ENCODE measurements at places on chromosomes 12 and 14.
A peak's percentile ranks its signal among the peaks of the same experiment; 100 is the strongest.

- DNase-seq = no peak
Observed at GRCh38 chr14:70885343-70886022, 21.8 kb upstream of the PCNX1 start.

DNA sequence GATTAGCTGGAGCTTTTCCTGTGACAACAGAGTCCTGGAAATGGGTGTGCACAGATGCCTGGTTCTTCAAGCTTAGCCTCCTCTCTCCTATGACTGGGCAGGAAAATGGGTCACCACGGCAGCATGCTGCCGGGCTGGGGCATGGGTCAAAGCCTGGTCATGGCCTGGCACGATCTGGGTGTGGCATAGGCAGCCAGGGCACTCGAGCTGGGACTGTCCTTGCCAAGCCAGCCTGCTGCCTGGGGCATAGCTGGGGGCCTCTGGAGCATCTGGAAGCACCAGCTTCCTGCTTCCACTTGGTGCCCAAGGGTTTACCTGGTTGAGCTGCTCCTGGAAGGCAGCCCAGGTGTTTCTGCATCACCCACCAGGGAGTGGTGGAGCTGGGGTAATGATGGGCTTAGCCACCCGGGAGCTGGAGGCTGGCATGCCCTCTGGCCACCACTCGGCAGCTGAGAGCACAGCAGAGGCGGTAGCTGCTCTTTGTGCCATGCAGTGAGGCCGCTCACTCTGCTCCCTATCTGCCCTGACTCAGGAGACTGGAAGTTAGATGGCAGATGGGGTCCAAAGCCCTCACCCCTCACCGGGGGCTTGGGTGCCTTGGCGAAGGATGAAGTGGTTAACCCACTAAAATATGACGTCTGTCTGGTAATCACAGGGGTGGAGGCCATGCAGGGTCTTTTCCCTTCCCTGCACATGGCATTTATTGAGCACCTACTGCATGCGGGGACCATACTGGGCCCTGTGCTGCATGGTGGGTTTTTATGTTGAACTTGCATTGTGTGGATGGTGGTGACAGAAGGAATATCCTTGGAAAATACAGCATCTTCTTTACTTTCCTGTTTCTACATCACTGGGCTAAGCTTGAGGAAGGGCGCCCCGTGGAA lies 1.7 kb downstream of the OTUB2 start:
- DNase-seq = no peak

GRCh38 chr14:70257526-70257925 lies 68.8 kb upstream of the SLC8A3 start:
- DNase-seq = no peak

GRCh38 chr14:70354204-70354603 lies 5.3 kb downstream of the COX16 start:
- DNase-seq = no peak

DNA sequence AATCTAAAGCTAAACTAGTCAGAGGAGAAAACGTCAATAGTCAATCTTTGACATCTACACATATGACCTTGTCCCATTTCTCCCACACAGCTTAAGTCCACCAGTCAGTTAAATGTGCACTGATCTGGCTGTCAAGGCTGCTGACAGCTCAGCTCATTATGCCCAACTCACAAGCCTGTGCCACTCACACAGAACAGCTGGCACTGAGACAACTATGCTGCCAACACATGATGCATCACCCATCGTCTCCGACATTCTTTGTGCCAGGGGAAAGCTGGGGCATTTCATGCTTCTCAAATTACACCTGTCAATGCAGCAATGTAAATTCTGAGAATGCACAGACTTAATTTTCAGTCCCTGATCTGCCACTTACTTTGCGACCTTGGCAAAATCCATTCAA lies 25.3 kb downstream of the GNS start:
- no peak for DNase-seq

DNA sequence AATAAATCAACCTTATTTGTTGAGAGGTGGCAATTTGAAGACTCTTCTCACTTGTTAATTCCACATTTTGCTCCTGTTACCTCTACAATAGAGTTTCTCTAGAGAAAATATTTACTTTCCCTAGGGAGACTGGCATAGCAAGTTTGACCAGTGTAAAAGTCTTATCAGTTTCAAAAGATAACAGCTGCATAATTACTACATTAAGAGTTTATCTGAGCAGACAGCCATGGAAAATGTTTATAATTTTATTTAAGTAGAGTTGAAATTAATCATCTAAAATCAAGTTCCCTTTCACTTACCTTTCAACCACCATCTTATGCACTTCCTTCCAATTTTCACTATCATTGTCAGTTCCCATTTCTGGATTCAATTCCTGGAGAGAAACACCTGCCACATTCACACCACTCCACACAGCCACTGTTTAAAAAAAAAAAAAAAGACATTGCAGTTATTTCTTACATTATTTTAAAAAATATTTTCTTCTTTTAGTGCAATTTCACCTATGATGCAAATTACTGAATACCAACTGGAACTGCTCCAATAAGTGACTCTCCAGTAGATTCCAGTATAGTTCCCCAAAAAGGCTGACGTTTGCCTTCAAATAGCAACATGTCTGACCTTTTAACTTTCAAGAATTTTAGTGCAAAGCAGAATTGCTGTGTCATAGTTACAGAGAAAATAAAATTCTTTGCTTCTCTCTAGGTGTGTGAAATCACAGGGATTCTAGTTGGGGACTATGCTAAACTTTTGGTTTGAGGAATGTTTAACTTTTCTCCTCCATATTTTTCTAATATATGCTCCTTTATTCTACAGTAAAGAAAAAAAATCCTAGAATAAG lies 19.4 kb downstream of the LDHB start:
- no peak for DNase-seq

- no peak for DNase-seq
Observed at GRCh38 chr12:105228494-105228893, 7.5 kb downstream of the APPL2 start.

GRCh38 chr14:77909911-77910310 lies 110.0 kb downstream of the ADCK1 start:
- no peak for DNase-seq

GRCh38 chr12:53123578-53124351 lies 20.5 kb downstream of the SOAT2 start:
- DNase-seq = no peak

DNA sequence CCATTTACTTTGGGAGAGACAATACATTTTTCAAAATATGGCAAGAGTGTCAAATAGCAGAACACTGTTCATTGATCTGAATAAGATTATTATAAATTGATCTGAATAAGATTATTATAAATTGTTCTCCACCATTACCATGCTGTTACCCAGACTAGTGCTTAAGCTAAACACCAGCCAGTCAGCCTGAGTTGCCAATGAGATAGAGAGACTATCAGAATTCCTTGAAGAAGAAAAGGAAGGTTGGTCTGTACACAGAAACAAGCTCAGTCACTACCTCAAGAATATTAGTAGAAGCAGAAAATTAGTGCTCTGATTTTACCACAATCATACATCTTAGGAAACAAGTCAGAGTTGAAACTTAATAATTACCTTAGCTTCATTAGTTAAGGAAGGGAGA lies 469.8 kb downstream of the FOXG1 start:
- DNase-seq = no peak

- no peak for DNase-seq
Observed at GRCh38 chr12:109764123-109764522, 50.5 kb downstream of the FAM222A start.

DNA sequence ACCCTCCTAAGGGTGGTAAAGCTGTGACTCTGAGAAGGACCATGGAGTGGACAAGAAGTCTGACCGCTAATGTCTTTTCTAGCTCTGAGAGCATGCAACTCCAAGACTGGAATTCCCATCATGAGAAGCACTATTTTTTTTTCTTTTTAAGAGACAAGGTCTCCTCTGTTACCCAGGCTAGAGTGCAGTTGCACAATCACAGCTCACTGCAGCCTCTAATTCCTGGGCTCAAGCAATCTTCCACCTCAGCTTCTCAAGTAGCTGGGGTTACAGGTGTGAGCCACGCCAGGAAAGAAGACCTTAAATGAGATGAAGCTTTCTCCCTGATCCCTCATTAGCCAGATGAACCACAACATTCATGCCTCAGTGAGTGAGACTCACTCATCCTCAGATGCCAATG lies 19.2 kb downstream of the VDR start:
- DNase-seq = no peak

DNA sequence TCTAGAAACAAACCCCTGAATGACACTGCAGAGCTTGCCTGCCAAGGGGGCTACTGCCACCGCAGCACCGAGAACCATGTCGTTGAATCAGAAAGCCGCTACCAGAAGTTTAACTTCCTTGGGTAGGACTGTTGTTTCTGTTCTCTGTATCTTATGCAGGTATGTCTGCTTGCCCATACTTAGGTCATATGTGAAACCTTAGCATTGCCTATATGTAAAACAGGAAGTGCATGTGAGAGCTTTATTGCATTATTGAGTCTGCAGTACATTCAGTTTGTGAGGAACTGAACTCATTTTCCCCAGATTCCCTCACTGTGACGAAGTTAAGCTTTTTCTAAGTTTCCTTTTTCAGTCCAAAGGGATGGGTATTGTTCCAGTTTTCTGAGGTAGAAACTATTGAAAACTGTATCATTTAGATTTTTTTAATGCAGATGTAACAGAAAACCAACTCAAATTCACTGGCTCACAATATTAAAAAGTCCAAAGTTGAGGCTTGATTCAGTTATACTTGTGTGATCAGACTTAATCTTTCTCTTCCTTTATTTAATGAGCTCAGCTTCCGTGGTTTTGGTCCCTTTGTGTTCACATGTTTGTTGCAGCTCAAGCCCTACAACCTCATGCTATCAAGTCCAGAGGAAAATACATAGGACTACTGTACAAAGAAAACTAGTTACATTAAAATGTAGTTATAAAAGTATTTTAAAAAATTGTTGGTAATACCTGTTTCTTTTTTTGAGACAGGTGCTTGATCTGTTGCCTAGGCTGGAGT lies 6.9 kb downstream of the FBXO34 start:
- DNase-seq = no peak

DNA sequence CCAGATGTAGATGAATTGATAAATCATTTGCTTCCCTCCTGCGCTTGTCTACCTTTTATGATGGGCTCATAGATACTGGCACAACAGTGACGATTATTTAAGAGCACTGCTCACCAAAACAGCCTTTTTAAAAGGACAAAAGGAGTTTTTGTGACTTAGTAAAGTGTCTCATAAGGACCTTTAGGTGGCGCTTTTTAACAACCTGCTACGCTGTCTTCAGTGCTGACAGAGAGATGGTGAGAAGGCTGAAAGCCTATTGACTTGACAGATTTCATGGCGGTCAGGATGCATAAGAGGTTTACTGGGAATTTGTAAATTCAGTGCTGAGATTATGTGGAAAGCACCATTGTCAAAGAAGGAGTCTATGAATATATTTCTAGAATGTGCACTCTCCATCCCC lies 87.6 kb downstream of the SLC15A5 start:
- DNase-seq = no peak

GRCh38 chr12:132178801-132179401 lies 34.6 kb downstream of the NOC4L start:
- peak; percentile 48 for DNase-seq

DNA sequence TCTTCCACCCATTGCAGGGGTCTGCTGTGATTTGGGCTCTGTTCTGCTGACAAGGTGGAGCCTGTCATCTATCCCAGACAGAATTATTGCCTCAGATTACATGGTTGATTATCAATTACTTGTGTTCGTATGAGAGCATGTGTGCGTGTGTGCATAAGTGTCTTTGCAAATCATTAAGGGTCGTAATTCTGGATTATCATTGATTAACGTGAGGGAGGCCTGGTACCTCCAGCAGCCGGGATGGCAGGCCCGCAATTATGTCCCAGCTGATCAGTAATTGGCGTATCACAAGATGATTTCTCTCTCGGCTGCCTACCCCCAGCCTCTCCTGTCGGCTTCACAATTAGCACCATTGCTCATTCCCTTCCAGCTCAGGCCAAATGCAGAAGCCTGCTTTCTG lies 29.6 kb upstream of the IRF2BPL start:
- no peak for DNase-seq

GRCh38 chr14:76585616-76586015 lies 175.7 kb upstream of the VASH1 start:
- DNase-seq = no peak

DNA sequence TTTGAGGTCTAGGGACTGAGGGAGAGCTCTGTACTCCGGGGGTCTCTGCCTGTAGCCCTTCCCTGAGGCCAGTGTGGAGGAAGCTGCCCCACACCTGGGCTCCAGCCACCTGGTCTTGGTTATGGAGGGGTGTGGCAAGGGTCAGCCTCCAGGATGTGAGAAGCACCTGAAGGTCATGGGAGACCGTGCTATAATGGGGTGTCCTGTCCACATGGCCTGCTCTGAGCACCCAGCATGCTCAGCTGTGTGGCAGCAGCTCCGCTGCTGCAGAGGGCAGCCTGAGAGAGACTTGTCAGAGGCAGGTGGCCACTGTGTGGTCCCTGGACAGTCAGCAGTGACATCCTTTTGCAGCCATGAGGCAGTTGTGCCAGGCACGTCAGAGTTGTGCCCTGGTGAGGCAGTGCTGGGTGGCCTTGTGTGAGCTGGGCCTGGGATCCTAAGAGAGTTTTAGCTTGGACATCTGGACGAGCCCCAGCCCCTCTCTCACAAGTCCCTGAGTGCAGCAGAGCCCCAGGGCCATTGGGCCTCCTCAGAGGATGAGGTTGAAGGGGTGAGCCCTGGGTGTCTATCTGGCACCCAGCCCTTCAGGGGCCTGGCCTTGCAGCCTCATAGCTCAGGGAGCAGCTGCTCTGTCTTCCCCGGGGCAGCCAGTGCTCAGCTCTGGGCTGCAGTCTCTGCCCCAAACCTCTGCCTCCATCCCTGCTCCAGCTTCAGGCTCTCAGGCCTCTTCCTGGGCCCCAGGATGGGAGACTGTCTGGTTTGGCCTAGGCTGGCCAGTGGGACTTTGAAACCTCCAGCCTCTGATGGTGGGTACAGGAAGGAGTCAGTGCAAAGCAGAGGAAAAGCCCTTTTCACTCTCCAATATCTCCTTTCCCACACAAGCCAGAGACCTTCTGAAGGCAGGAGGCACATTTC lies 7.4 kb upstream of the ATG101 start:
- no peak for DNase-seq

DNA sequence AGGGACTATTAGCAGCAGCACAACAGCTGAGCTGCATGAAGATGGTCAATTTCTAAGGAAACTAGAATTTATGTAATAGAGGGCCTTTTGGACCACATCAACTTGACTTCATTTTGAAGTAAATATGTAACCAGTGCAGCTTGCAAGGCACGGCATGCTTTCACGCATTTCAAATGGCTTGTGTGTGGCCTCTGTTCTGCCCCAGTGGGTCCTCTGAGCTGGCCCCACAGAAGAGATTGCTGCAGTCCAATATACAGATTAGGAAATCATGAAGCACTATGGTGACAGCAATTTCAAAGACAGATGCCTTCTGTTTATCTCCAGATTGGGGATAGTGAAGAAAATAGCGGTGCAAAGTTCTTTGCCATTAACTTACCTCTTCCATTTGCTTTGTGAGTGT lies 101.4 kb downstream of the PDZRN4 start:
- no peak for DNase-seq

GRCh38 chr14:73372529-73372928 lies 85.8 kb downstream of the NUMB start:
- no peak for DNase-seq

DNA sequence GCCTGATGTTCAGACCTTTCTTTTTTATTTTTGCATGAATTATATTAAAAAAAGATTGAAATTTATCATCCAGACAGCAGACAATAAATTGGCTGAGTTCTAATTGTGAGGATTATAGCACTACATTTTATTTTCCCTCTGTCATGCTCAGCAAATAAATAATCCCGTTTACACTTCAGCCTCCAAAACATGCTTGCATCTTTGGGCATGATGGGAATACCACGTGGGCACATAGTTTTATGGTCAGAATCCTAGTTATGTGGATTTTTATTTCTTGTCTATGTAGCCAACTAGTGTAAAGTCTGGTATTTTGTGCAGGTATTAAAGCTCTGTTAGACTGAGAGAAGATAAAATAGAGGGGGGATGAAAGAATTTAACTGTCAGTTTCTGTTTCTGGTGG lies 276.9 kb upstream of the E2F7 start:
- DNase-seq = no peak
